IPS-NIHi11 (cell line): ENCODE measurements at places on chromosomes 12 and 14.

GRCh38 chr14:54776361-54777001 is 126.1 kb downstream of the GCH1 start:
- DNase-seq, result no peak

GRCh38 chr12:132217371-132217770 is 73.1 kb downstream of the NOC4L start:
- DNase-seq, result no peak

DNA sequence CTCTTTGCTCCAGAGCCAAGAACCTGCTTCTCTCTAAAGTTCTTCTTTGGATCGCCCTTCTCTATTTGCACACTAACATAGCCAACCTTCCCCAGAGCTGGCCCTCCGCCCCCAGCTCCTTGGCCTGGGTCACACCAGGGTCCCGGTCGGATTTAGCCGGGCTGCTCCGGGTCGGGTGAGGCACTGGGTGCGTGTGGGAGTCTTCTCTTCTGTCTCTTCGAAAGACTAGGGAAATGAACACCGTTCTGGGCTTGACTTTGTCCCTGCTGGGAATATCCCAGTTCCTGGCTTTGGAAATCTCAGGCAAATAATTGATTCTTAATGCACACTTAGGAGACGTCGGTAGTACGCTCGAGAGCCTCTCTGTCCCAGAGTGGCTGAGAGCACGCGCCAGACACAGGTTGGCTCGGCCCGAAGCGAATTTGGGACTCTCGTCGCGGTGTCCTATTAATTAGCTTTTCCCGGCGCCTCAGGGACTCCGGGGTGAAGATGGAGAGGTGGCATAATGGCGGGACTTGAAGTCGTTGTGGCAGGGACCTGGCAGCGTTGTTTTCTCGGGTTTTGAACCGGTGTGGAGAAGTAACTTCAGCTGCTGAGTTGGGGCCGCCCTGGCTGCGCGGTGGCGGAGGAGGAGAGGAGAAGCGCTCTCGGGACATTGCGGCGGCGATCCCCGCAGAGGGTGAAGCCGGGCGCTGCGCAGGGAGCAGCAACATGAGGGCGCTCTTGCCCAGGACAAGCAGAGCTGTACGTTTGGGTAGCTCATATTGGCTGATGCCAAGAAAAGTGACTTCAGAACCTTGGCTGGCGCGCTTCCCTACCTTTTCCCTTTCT is 7.5 kb downstream of the FOXG1 start:
- DNase-seq, result peak; percentile 71

- DNase-seq, result no peak
Observed at GRCh38 chr14:61186341-61187195, 94.6 kb downstream of the TMEM30B start.

GRCh38 chr14:91883753-91884152 is 16.4 kb upstream of the TC2N start:
- no peak for DNase-seq

- no peak for DNase-seq
Observed at GRCh38 chr14:55458800-55459515, 18.5 kb upstream of the TBPL2 start.

- no peak for DNase-seq
Observed at GRCh38 chr14:95312311-95312710, 7.4 kb downstream of the CLMN start.

GRCh38 chr12:15486859-15487258 is 164.6 kb downstream of the PTPRO start:
- no peak for DNase-seq
